AG08395 (cell line): ENCODE measurements at places on chromosomes 16 and 17.

DNA sequence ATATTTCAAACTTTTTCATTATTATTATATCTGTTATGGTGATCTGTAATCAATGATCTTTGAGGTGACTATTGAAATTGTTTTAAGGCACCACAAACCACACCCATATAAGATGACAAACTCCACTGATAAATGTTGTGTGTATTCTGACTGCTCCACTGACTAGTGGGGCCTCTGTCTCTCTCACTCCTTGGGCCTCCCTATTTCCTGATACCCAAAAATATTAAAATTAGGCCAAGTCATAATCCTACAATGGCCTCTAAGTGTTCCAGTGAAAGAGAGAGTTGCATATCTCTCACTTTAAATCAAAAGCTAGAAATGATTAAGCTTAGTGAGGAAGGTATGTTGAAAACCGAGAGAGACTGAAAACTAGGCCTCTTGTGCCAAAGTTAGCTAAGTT is 23.4 kb downstream of the CYLD start:
- DNase-seq: no peak

- no peak for DNase-seq
These were observed 38.6 kb upstream of the BRD7 start for GRCh38 chr16:50407351-50407750.

GRCh38 chr16:19784183-19784736 is 66.2 kb downstream of the IQCK start:
- DNase-seq: no peak

DNA sequence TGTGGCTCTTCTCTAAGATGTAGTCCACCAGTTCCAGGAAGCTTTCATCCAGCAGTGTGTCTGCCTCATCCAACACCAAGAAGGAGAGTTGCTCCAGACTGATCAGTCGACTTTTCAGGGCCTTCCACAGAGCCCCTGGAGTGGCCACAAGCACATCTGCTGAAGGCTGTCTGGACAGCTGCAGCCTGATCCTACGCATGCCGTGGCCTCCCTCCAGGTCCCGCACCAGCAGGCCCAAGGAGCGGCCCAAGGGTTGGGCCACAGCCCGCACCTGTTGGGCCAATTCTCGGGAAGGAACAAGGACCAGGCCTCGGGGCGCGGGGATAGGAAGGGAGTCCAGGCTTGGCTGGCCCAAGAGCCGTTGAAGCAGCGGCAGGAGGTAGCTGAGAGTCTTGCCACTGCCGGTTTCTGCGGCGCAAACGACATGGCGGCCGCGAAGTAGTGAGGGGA is 729 bp downstream of the DDX28 start:
- no peak for DNase-seq

DNA sequence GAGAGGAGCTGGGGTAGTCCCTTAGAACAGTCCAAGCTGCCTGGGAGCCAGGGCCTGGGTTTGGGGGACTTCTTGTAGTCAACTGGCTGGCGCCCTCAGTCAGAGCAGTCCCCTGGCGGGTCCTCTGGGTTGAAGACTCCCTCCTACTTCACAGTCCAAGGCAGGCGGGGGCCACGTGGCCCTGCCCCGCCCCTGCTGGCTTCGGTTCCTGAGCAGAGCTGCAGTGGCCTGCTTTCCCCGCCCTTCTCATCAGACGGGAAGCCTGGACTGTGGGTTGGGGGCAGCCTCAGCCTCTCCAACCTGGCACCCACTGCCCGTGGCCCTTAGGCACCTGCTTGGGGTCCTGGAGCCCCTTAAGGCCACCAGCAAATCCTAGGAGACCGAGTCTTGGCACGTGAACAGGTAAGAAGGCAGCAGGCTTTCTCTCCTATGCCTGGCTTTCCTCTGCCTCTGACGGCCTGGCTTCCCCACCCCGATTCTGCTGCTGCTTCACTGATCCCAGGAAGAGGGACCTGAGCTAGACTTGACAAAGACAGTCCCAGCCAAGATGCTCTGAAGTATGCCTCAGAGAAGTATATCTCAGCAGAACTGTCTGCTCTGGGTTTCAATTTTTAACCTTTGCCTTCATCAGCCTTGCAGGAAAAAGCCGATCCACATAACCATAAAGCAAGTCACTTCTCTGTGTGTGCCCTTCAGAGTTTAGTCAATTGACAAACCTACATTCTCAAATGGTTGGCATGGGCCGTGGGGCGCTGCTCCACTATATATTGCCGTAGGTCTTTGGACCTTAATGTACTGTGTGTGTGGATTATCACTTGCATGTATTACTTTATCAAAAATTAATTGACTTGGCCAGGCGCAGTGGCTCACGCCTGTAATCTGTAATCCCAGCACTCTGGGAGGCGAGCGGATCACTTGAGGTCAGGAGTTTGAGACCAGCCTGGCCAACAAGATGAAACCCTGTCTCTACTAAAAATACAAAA is 56.3 kb downstream of the SF3B3 start:
- DNase-seq: no peak

DNA sequence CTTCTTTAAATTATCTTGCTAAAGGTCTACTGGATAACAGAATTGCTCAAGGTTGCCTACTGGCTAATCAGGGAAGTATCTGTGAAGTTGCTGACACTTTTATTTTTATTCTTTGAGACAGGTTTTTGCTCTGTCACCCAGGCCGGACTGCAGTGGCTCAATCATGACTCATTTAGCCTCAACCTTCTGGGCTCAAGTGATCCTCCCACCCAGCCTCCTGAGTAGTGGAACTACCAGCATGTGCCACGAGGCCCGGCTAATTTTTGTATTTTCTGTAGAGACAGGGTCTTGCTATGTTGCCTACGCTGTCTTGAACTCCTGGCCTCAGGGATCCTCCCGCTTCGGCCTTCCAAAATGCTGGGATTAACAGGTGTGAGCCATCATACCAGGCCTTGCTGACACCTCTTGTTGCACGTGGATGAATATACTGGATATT is 43.1 kb downstream of the GLG1 start:
- DNase-seq: peak; percentile 5

DNA sequence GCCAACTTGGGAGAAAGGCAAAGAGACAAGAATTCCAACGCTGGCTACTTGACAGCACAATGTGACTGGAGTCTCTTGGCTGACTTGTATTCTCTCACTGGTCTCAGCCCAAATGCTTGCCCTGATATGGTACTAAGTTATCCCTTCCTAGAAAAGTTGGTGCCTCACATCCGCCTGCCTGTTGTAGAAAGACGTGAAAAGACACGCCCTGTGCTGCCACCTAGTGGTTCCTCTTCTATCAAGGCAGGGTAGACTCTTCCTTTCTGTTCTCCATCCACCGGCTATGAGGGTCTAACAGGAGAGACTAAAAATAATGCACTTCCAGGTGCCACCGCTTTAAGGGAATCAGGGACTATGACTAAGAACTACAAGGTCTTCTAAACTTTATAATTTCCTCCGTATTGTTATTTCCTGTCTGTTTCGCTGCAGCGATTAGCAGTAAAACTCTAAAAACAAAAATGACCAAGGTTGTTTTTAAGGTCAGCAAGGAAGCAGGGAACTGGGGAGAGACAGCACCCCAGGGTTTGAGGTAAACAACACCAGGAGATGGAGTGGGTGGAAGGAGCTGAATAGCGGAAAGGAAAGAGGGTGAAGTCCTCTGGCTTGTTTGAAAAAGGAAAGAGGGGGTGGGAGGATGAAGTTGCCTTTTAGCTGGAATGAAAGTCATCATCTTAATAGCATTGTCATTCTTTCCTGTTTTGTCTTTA is 109.5 kb downstream of the YPEL2 start:
- DNase-seq: peak; percentile 90
